ENCODE measurements at places on chromosomes 2 and 18.
A peak's percentile ranks its signal among the peaks of the same experiment; 100 is the strongest.

GRCh38 chr2:231102772-231103171 lies 22.1 kb downstream of the HTR2B start:
- DNase-seq = no peak

- DNase-seq = no peak
Observed at GRCh38 chr2:143960177-143960576, 559.7 kb downstream of the ZEB2 start.

DNA sequence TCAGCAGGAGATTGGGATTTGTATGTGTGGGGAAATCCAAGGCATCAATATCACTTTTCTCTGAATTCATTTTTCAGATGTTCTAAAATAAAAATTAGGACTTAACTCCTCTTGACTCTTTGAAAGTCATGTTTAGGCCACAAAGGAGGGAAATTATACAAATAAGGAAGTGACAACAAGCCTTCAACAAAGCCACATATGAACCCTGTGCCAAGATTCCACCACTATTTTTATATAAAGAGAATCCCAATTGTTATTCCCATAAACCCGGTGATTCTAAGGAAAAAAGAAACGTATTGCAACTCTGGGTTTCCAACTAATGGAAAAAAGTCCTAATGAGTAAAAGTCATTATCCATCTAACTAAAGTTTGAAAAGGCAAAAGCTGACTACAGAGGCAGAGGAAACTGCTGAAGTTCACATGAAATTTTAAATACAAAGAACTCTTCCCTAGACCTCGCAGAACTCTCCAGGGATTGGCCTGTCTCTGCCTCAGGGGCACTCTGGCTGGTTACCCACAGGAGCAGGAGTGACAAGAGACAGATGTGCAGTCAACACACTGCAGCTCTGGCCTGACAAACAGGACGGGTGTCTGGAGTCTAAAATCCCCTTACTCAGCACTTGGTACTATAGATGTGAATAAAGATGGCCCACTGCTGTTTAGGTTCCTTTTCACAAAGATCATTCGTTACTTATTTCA lies 11.5 kb downstream of the NPC1 start:
- DNase-seq = no peak

- no peak for DNase-seq
Observed at GRCh38 chr2:171080607-171081006, 80.1 kb downstream of the TLK1 start.

DNA sequence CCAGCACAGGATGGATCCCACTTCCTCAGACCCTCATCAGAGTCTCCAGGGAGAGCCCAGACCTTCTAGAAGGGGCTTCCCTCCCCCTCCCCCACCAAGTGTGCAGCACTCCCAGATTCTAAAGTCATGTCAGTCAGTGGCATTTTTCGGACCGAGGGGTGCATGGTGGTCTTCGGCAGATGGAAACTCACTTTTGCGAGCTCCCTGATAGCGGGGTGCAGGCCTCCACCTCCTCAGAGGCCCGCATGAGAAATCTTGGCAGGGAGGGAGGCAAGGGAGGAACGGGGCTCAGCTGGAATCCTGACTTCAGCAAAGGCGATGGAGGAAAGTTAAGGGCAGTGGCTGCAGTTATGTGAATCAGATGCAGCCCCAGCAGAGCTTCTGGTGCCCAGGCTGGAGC lies 58.2 kb downstream of the LONRF2 start:
- no peak for DNase-seq

GRCh38 chr2:174835797-174836255 lies 71.6 kb upstream of the CHRNA1 start:
- no peak for DNase-seq

DNA sequence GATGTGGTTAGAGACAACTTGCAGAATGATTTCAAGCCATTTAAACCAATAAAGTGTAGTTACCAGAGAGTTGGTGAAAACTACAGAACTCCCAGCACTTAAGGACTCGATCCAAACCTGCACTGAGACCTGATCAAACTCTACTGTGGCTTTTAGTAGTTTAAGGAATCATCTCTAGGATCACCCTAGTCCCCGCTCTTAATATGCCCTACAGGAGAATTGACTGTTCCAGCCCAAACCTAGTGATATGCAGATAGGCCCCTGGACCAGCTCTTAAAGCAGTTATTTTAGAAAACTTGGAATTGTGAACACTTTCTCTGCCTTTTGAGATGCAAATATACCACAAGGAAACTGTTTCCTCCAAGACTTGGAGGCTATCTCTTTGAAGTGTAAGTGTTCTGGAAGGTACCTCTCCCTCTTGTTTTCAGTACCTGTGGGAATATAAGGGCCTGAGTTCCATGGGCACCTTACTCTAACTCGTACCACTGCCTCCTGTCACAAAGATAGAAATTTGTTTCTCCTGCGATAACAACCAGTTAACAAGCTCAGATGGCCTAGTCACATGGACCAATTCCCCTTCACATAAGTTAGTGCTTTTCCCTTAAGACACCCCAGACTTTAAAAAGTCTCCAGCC lies 1367.2 kb upstream of the SLC39A10 start:
- DNase-seq = no peak

DNA sequence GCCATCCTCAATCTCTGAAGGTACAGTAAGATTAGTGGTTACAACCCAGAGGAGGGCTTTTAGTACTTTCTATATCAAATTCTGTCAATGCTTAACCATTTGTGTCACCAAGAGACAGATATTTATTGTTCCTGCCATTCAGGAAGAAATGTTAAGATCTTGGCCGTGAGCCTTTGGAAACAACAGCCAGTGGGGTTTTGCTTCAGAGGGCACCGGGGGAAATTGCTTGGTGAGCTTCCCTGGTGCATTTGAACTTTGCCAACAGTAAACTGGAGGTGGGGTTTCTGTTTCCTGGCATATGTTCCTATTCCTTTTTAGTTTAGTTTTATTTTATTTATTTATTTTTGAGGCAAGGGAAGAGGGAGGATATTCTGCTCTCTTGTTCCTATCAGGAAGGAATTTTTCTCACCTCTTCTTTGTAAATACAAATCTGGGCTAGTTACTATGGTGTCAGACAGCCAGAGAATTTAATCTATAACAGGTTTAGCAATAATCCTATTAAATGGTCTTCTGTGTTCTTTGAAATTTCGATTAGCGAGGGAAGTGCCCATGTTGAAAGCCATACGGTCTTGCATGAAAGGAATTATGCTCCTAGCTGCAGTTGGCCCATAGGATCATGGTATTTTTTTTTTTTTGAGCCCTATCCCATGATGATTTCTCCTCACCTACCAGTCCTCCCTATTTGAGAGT lies 95.7 kb downstream of the MAIP1 start:
- no peak for DNase-seq

DNA sequence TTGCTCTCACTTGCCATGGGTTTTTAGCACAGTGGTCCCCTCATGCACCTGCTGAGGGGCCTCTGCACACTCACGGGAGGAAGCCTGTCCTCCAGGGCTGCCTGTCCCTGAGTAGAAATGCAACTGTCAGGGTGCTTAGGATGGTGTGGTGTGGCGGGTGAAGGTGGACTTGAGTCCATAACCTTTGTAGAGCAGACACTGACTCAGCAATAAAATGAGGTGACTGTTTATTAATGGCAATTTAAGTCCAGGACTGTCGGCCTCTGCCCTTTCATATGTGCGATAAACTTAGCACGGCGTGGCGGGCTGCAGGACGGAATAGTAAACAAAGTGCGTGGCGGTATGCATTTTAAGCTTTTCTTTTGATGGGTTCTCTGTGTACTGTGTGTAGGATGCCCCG lies 188.2 kb downstream of the LDLRAD4 start:
- DNase-seq = no peak

DNA sequence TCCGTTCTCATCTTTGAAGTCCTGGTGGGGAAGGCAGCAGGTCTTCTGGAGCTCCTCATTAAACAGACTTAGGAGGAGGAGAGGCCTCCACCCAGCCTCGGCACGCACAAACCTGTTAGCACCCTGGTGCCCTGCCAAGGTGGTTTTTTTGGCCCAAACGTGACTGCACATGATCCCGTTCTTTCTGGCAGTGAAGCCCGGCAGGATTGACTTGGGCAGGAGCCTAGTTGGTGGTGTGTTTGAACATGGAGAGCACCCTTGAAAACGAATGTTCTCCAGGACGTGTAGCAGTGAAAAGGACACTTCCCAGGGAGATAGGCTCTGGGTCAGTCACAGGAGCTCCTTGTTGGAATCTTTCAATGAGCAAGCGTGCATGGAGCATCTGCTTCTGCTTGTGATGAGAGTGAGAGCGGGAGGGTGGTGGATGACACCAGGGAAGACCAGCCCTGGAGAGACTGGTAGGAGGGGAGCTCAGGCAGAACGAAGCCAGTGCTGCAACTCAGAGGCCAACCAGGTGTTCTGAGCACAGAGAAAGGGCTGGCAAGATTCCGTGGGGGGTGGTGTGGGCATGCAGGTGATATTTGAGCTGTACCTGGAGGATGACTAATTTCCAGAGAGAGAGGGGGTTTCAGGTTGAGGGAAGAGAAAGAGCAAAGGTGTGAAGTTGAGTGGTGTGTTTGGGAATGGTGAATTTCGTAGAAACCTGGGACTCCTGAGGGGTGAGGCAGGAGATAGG lies 73.8 kb downstream of the TANC1 start:
- DNase-seq = no peak

DNA sequence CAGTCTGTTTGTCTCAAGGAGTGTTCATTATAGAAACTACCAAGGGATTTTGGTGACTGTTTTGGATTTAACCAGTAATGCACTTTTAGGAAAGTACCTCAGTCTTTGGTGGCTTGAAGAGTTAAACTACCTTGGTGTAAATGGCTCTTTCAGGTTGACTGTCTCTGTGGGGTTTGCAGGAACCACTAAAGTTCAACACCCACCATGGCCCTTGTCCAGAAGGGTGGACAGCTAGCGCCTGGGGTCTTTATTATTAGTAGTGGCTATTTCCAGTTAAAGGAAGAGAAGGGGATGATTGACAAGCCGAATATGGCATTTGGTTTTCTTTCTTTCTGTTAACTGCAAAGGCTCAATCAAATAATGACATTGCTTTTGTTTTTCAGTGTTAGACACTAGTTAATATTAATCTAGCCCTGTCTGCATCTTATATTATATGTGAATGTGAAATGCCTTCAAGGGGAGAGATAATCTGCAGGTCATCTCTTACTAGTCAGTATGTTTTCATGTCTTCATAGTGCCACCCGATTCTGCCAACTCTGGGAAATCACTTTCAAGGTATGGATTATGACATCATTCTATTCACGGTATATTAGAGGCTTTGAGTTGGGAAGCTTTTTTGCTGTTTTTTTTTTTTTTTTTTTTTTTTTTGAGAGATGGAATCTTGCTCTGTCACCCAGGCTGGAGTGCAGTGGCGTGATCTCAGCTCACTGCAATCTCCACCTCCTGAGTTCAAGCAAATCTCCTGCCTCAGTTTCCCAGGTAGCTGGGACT lies 56.4 kb downstream of the MAP4K4 start:
- no peak for DNase-seq

- no peak for DNase-seq
Observed at GRCh38 chr2:35503311-35503710, 852.3 kb upstream of the CRIM1 start.

- no peak for DNase-seq
Observed at GRCh38 chr2:47725808-47726207, 57.1 kb upstream of the MSH6 start.

DNA sequence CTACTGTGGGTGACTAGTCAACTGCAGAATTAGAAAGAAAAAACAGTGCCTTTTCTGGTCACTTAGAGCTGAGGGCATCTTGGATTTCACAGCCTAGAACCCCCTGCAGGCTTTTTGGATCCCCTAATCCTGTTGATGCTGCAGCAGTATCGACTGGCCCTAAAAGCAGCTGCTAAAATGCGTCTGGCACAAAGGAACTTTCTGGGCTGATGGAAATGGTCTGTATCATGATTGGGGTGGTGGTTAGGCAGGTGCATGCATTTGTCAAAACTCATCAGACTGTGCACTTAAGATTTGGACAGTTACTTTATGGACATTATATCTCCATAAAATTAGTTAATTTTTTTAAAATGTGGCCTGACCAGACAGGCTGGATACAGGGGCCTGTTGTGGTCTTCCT lies 149.8 kb downstream of the KLHL29 start:
- no peak for DNase-seq

DNA sequence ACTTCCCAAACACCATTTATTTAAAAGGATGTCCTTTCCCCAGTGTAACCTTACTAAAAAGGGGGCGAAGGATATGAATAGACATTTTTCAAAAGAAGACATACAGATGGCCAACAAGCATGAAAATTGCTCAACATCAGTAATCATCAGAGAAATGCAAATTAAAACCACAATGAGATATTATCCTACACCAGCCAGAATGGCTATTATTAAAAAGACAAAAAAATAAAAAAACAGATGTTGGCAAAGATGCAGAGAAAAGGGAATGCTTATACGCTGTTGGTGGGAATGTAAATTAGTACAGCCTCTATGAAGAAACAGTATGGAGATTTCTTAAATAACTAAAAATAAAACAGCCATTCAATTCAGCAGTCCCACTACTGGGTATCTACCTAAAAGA lies 142.3 kb upstream of the NT5C1B start:
- no peak for DNase-seq

DNA sequence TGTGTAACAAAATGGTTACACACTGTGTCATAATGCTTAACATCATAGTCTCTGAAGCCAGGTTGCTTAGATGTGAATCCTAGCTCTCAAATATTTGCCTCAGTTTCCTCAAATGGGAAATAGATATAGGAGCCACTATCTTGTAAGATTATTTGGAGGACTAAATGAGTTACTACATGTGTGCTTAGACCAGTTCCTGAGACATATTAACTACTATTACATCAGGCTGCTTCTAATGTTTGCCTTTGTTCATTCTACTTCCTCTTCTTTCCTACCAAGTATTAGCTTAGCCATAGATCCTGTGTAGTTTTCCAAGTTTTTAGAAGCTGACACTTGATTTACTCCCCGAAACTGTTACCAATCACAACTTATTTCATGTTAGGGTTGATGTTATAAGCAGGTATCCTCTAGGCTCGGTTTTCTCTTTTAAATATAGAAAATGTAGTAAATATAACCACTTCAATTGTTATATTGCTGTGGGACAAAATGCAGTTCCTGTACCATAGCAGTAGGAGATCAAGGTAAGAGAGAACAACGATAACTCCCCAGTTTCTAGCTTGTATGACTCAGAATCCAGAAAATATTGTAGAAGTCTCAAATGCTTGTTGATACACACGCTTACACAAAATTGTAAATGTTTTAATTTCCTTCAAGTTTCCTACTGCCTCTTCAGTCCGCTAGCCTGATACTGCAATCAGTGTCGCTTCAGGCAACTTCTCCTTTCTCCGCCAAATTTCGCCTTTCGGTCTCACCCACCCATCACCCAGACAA lies 751 bp upstream of the DNAJC10 start:
- peak; percentile 12 for DNase-seq

DNA sequence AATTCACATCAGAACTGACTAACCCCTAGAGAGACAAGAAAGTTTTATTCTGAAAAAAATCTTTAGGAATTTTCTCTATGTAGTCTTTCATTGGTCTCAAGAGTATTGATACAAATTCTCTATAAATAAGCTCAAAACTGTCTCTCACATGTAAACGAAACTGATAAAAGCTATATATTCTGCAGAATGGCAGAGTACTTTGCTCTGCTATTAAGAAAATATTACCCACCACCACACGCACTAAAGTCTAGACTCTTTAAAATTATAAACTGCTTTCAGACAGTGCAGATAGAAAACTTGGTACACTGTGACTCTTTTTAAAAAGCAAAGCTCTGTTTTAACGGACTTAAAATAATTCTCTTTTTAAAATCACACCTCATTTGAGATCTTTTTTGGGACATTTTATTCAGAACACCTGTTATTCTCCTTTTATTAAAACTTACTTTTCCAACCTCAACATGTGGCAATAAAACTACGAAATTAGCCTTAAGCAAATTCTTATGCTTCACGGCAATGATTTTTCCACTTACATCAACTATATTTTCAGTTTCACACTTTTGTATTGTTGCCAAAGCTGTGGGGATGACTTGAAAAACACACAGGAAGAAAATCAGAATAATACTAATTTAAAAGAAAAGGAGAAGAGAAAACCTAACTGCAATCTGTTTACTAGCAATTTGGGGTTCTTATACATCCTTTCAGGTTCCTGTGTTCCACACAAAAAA lies 58.0 kb downstream of the CCDC88A start:
- no peak for DNase-seq

Measured in right renal pelvis (tissue), 4 donors.